Activated naive CD4-positive, alpha-beta T cell (primary cell): ENCODE measurements at places on chromosomes 1 and 21.

DNA sequence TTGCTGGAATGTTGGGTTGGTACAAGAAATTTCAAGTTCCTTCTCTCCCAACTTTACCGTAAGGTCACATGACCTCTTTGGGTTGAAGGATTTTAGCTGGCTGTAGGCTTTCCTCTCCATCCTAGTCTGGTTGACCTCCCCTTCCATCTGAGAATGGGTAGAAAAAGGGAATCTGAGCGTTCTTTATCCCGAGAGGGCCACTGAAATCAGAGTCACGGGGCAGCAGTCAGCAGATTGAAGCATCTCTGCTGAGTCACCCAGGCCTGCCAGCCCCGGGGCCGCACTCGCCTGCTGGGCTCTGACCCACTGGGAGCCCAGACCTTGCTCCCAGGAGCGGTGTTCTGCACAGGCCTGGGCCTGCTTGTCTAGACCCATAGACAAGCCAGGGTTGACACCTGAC is 31.0 kb downstream of the TMCC2 start:
- no peak for DNase-seq

DNA sequence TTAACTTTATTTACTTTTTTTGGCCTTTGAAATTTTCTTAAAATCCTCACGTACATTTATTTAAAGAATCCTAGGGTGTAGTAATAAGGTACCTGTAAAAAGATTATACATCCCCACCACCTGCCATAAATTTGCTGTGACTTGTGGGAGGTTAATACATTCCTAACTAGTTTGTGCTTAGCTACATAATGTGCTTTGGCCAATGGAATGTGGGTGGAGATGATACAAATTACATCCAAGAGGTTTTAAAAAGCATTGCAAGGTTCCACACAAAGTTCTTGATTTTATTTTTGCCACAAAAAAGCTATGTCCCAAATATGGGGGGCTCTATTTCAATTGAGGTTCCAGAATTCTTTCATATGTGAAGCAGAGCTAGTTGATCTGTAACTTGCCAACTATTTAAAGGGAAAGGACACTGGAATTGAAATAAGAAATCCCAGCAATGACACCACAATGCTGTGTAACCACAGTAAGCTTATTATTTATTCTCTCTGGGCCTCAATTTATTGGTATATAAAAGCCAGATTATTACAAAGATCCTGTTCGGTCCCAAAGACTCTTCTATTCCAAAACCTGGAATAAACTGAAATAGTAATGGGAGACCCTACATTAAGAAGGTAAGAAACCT is 15.7 kb downstream of the ASPM start:
- no peak for DNase-seq

DNA sequence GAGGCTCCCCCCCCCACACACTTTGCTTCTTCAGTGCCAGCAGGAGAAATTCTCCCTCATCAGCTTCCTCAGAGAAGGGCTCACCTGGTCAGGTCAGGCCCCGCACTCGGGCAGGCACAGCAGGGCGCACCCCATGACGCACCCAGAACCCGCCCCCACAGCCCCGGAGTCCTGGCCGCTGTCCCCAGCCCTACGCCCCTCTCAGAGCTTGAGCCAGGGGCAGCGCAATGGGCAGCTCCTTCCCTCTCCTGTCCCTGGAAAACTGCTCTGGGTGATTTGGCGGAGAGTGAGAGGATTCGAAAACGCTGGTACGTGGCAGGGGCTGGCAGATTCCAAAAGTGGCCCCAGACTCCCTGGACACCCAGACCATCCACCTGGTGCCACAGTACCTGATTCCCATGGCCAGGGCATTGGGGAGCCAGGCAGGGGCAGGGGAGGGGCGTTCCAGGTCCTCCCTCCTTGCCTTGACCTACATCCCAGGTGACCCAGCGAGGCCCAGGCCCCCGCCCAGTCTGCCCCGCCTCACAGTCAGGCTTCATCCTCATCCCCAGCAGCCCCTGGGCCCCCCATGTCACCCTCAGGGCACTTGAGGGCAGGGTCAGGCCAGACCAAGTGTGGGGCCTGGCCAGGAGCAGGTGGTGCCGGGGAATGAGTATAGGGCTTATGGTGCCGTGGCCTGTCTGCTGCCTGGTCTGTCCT is 23.7 kb downstream of the RRP1 start:
- DNase-seq: no peak

- DNase-seq: no peak
These were observed 358.1 kb downstream of the HHAT start for GRCh38 chr1:210686841-210687240.

DNA sequence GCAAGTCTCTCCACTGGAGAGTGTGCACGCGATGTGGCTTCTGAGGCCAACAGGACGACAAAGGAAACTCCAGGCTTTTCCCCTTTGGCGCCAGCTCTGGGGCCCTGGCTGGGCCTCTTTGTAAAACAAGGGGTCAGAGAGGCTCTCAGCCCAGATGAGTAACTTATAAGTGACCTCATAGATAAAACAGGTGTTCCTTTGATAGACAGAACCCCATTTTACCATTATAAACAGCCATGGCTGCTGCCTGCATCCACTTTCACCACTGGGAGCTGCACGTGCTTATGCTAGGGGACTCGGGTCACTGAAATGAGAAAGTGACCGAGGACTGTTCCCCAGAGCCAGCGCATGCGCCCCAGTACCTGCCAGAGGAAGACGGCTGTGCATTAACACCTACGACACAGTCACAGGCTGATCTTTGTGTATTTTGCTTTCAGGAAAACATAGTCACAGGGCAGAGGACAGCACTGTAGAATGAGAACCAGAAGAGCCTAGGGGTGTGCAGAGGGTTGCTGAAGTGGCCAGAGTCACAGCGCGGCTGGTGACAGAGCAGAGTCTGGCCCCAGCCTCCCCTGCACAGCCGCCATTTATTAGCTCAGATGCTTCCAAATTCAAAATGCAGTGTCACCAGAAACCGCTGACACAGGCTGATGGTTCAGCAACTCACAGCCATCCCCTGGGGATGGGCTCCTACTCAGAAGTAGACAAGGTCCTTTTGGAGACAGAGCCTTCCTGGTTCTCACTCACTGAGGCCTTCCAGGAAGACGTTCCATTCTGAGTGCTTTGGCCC is 12.7 kb downstream of the RNF207 start:
- no peak for DNase-seq
